ENCODE measurements at places on chromosomes 1 and 21. TPM values are rescaled to one million over a fixed set of nuclear protein-coding genes. Genes with fewer than 3 reads are reported as not detected.

DNA sequence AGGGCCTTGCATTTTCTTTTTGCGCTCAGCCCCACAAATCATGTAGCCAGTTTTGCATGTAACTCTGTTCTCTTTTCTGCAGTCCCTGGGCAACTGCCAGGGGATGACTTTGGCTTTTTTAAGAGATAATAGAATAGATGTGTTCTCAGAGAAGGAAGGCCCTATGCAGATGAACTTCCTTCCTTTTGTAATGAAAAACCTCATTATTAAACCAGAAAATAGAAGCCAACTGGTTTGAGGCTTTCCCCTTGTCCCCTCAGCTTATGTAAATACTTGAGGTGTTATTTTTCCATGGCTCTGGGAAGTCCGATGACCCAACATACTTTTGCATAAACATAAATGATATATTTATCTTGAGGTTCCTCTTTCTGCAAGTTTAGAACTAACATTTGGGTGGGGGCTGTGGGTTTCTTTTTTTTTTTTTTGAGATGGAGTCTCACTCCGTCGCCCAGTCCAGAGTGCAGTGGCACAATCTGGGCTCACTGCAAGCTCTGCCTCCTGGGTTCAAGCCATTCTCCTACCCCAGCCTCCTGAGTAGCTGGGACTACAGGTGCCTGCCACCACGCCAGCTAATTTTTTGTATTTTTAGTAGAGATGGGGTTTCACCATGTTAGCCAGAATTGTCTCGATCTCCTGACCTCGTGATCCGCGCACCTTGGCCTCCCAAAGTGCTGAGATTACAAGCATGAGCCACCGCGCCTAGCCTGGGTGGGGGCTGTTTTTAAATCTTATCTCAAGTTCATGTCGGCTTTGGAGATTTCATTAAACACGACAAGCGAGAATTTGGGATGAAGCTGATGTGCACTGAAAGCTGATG, 14.4 kb upstream of the FCRL5 start:
- H3K27me3 ChIP-seq: peaks cover 13% of the 10 kb centered on the region
- no peak for DNase-seq
- peaks cover 2% of the 10 kb centered on the region for H3K4me1 ChIP-seq
- H3K27ac ChIP-seq: no peak overlapping the region
- no peaks in the 10 kb centered on the region for H3K36me3 ChIP-seq

DNA sequence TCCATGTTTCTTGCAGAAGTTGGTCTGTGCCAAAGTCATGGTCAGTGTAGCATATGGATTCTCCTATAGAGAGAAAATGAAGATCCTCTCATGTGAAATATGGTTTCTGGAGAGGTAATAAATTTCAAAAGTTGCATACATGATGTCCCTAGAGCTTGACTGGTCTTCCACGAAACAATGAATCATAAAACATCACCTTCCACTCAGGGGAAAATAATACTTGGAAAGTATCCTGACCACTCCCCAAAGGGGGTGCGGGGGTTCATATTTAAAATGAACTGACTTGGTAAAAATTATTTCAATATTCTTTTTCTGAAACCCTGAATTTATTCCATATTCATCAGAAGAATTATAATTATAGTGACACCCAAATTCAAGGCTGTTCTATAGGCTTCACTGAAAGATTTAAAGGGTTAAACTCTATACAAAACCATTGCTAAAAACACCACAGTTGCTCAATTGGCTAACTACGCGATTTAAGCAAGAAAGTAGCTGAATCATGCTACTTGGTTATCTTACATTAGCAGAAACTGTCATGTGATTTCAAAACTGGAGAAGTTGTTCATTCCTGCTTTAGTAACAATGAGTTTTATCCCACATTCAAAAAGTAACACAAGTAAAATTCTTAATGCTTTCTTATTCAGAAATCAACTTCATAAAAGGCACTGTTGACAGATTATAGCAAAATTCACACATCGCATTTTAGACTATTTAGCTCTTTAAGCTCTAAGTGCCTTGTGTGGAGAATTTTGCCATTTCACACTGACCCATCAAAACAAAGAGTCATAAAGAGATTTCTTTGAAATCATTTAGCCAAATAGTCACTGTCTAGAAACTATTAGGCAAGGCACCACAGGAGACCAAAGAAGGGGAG, 5.3 kb downstream of the CREG1 start:
- no peak for DNase-seq
- no peak overlapping the region for H3K4me3 ChIP-seq
- H3K27me3 ChIP-seq: no peaks in the 10 kb centered on the region

DNA sequence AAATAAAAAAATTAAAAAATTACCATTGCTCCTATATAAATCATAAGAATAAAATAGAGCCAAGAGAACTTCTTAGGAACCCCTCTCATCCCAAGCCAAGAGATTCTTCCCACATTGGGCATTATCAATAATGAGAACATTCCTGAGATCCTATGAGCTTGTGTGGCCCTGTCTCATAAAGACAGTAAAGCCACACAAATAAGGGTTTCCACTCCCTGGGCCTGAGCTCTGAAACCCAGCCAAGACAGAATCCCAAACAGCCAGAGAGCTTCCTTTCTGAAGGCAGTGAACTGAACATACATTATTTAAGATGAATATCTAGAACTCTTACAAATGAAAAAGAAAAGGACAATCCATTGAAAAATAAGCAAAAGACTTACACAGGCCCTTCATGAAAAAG, 68.3 kb downstream of the SLC45A1 start:
- H3K4me1 ChIP-seq: peaks cover 49% of the 10 kb centered on the region
- no peak overlapping the region for H3K4me3 ChIP-seq
- no peak overlapping the region for H3K27ac ChIP-seq
- DNase-seq: no peak

DNA sequence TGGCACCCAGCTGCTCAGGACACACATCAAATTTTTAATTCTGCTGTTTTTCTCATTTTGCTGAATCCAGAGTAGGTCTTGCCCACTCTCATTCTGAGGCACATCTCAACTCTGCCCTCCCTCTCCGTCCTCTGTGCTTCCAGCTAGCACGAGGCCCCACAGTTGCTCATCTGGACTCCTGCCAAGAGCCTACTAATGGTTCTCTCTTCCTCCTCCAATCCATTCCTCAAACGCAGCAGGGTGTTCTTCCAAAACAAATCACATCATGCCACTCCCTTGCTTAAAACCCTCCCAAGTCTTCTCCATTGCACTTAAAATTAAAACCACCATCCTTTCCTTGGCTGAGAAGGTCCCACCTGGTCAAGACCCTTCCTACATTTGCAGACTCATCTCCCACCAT, 49.8 kb upstream of the SCAF4 start:
- H3K4me3 ChIP-seq: no peak overlapping the region
- no peak overlapping the region for H3K27ac ChIP-seq
- H3K27me3 ChIP-seq: peaks cover 4% of the 10 kb centered on the region
- peaks cover 2% of the 10 kb centered on the region for H3K4me1 ChIP-seq

ADAMTS5 gene
- total RNA-seq: not detected

GPR37L1 gene
- not detected for total RNA-seq

GRCh38 chr1:183609313-183609712, 19.1 kb upstream of the NCF2 start:
- H3K36me3 ChIP-seq: no peaks in the 10 kb centered on the region
- H3K27ac ChIP-seq: no peak overlapping the region
- H3K4me1 ChIP-seq: peaks cover 8% of the 10 kb centered on the region
- no peak for DNase-seq
- peaks cover 15% of the 10 kb centered on the region for H3K27me3 ChIP-seq
